Hepatocyte (in vitro differentiated cells): ENCODE measurements at places on chromosomes 7 and 10.

DNA sequence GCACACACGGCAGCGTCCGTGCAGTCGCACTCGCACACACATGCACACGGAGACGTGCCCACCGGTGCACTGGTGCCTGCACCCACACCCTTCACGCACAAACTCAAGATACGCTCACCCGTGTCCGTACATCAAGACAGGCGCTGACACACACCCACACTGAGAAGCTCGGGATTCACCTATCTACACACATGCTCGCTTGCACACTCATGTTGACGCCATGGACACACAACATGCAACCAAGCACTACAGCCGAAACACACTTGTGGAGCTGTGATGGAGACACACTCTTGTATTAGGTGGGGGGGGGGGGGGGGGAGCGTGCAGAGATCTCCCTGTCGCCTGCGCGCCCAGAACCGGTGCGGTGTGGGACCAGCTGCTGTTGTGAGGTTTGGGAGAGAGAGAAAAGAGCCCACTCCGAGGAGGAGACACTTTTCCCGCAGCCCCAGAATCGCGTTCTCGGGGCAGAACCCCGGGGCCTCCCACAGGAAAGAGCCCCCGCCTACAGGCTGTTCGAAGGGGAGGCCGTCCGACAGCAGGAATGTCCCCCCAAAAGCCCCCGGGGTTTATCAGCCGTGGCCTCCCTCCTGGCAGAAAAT is 605 bp upstream of the NFKB2 start:
- peaks cover 17% of the 10 kb centered on the region for H3K4me1 ChIP-seq
- peak overlapping the region; percentile 91 for H3K4me3 ChIP-seq
- no peak for DNase-seq
- H3K36me3 ChIP-seq: no peaks in the 10 kb centered on the region
- no peaks in the 10 kb centered on the region for H3K27me3 ChIP-seq
- peak overlapping the region; percentile 97 for H3K27ac ChIP-seq

- DNase-seq: no peak
- H3K4me3 ChIP-seq: no peak overlapping the region
- H3K36me3 ChIP-seq: no peaks in the 10 kb centered on the region
Observed at GRCh38 chr7:116650436-116650835, 21.6 kb upstream of the MET start.

DNA sequence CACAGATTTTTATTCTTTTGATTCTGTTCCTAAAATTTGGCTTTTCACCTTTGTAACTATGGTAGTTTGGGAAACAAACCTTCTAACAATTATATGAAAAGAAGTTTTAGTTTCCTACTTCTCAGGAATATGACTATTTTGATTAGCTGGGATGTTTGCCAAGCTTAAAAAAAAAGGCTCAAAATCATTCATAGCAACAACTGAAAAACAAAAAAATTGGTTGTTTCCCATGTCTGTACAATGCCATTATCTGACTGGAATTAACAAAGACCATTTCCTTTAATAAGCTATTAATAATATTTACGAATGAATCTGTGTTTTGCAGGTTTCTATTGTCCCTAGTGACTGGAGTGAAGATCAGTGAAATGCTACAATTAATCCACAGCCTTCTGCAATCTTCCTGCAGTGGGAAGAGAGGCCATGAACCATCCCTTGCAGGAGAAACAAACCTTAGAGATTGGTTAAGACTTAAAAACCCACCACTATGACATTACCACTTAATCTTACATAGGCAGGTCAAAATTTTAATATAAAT is 4.2 kb downstream of the PURB start:
- peak overlapping the region; percentile 17 for H3K4me3 ChIP-seq
- peaks cover 40% of the 10 kb centered on the region for H3K4me1 ChIP-seq
- no peaks in the 10 kb centered on the region for H3K27me3 ChIP-seq
- H3K36me3 ChIP-seq: no peaks in the 10 kb centered on the region
- no peak overlapping the region for H3K27ac ChIP-seq

DNA sequence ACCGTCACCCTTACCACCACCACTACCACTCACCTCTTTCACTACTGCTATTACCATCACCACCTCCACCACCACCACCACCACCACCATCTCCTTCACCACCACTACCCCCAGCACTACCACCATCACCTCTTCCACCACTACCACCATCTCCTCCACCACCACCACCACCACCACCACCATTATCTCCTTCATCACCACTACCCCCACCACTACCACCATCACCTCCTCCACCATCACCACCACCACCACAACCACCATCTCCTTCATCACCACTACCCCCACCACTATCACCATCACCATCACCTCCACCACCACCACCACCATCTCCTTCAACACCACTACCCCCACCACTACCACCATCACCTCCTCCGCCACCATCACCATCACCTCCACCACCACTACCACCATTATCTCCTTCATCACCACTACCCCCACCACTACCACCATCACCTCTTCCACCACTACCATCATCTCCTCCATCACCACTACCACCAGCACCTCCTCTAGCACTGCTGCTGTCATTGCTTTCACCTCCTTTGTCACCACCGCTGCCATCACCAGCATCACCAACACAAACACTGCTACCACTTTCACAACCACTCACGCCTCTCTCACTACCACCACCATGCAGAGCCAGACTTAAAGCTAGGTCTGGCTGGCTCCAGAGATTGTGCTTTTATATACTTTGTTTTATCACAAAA is 109.3 kb downstream of the ICA1 start:
- no peaks in the 10 kb centered on the region for H3K36me3 ChIP-seq
- H3K4me1 ChIP-seq: no peaks in the 10 kb centered on the region
- no peak for DNase-seq
- H3K27me3 ChIP-seq: no peaks in the 10 kb centered on the region

DNA sequence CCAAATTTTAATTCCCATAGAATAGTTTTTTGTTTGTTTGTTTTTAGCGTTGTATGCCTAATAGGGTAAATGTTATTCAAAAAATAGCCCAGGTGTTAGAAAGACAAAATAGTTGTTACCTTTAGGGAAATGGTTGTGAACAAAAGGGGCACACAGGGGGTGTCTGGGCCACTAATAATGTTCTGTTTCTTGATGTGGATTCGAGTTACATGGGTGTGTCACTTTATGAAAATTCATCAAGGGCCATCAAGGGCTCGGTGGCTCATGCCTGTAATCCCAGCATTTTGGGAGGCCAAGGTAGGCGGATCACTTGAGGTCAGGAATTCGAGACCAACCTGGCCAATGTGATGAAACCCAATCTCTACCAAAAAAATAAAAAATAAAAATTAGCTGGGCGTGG is 531.8 kb upstream of the C7orf33 start:
- no peak overlapping the region for H3K27ac ChIP-seq
- no peak overlapping the region for H3K4me3 ChIP-seq
- DNase-seq: no peak
- no peaks in the 10 kb centered on the region for H3K27me3 ChIP-seq
- no peaks in the 10 kb centered on the region for H3K4me1 ChIP-seq

GRCh38 chr10:6738112-6738768 is 158.2 kb upstream of the PRKCQ start:
- H3K4me1 ChIP-seq: peaks cover 26% of the 10 kb centered on the region
- H3K36me3 ChIP-seq: no peaks in the 10 kb centered on the region
- peak; percentile 18 for DNase-seq
- H3K27me3 ChIP-seq: no peaks in the 10 kb centered on the region

DNA sequence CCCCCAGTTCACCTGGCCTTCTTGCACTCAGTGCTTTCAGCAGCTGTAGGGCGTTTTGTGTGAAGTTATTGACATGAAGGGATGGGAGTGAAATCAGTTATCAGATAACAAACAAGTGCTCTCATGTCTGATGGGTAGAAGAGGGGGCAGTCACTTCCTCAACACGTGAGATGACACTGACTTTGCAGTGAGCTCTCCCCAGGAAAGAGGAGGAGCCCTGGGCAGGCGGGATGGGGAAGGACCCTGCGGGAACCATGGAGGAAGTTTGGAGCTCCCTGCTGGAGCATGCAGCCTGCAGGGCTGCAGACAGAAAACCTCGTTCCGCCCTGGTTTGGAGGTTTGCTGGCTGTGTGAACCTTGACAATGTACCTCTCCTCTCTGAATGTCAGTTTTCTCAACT is 38.7 kb downstream of the GPR26 start:
- H3K4me1 ChIP-seq: no peaks in the 10 kb centered on the region
- H3K27ac ChIP-seq: no peak overlapping the region
- H3K27me3 ChIP-seq: peaks cover 18% of the 10 kb centered on the region

DNA sequence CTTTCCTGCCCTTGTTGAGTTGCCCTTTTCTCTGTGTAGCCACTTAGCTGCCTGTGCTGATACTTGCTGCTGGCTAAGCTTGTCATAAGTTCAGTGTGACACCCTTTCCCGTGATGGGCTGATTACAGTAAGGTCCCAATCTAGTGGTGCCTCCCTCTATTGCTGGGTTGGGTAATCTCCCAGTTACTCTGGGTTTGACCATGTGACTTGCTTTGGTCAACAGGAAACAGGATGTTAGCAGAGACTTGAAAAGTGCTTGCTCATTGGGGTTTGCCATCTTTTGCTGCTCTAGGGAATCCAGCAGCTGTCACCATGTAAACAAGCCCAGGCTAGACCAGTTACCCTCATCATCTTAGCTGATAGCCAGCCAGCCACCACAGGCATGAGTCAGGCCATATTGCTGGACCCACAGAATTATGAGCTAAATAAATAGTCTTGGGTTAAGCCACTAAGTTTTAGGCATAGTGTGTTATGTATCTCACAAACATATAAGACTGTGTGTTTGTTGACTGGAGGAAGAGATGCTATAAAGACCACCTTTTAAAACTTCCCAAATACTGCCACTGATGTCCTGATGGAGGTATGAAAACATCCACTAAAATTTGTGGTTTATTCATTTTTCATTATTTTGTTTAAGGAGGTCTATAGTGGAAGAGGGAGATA is 4.0 kb upstream of the LEP start:
- H3K4me3 ChIP-seq: no peak overlapping the region
- no peaks in the 10 kb centered on the region for H3K27me3 ChIP-seq
- H3K4me1 ChIP-seq: no peaks in the 10 kb centered on the region
- H3K36me3 ChIP-seq: no peaks in the 10 kb centered on the region

DNA sequence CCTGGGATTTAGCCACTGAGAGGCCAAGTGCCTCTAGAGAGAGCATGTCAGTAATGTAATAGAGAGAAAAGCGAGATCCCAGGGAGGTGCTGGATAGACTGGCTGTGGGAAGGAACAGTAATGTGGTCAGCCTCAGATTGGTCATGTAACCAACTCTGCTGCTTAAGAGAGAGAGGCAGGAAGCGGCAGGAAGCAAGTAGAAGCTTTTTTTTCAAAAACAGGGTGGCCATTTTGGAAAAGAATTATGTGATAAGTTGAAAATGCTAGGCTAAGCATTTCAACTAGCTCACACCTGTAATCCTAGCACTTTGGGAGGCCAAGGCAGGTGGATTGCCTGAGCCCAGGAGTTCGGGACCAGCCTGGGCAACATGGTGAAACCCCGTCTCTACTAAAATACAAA is 3.7 kb upstream of the PCOLCE start:
- no peak for DNase-seq
- no peaks in the 10 kb centered on the region for H3K27me3 ChIP-seq
- no peak overlapping the region for H3K4me3 ChIP-seq
